ENCODE measurements at places on chromosomes 11 and 22. TPM values are rescaled to one million over a fixed set of nuclear protein-coding genes. Genes with fewer than 3 reads are reported as not detected.

Gene SYT9
- total RNA-seq: 3.7 TPM

Gene RFPL1
- total RNA-seq: not detected

Gene POTEH
- total RNA-seq: not detected

Gene SLC15A3
- total RNA-seq: 4.4 TPM

Gene DRD2
- 289 TPM for total RNA-seq

Gene ZNF280B
- 1.8 TPM for total RNA-seq

Gene SLC17A6
- total RNA-seq: 170 TPM

Gene TMPRSS4
- total RNA-seq: not detected

Gene CARD10
- 2.7 TPM for total RNA-seq

Gene PDE2A
- 16.9 TPM for total RNA-seq

DNA sequence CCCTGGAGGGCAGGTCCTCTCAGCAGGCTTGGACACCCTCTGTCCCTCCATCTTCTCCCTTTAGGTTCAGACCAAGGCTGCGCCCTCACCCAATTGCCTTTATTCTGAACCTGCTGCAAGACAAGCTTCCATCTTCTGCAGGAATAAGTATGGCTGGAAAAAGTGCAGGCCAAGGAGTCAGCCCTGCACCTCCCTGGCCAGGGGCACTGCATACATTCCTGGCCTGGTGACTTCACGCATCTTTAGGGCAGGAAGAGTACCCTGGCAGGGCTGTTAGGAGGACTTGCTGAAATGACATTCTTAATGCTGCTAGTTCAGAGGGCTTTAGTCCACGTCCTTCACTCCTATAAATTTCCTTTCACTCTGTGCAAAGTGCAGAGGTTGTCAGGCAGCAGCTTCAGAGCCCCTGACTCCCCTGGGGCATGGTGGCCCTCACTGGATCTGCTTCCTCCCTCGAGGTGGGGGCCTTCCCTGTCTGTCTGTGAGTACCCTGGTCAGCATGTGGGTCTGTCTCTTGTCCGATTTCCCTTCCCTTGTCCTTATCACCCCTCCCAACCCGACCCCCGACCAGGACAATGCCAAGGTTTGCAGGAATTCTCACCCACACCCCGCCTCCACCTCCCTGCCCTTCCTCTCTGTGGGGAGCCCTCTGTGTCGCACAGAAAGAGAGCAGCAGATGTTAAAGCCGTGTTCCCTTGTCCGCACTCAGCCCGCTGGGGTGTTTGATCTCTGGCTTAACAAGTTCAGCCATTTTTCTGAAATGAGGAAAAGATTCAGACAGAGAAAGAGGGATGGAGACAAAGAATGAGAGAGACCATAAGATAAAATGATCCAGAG lies 124.5 kb upstream of the SYT13 start:
- H3K27ac ChIP-seq: peak overlapping the region; percentile 97
- peak overlapping the region; percentile 85 for H3K4me3 ChIP-seq
- DNase-seq: peak; percentile 43
- H3K4me1 ChIP-seq: peaks cover 37% of the 10 kb centered on the region
- peaks cover 12% of the 10 kb centered on the region for H3K27me3 ChIP-seq

DNA sequence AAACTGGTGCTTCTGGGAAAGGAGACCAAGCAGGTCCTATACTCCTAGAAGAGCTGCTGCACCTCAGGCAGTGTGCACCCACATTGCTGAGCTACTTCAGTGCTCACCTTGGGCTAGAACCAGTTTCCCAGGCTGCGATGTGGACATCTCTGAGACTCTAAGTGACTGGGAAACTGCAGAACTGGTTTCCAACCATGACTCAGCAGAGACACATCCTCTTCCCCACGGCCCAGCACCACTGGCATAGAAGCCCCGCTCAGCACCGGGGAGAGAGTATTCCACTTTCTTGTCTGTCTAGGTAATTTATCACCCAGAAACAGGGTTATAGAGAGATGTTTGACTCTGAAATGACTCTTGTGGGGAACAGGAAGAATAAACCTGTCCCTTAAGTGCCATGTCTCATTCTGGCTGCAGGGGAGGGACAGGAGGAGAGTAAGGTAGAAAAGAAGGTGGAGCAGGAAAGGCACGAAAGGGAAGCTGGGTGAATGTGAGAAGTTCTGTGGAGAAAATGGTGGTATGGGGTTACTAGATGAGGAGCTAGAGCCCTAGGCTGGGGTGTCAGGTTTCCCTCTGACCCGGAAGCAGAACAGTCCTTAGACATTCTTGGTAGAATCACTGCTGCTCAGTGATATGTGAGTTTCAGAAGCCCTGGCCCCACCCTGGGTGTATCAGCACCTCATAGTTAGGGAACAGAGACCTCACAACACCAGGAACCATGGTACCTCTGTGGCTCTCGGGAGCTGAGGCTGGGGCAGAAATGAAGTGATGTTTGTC lies 340.4 kb upstream of the NCAM1 start:
- peaks cover 5% of the 10 kb centered on the region for H3K36me3 ChIP-seq
- no peak for DNase-seq
- no peak overlapping the region for H3K4me3 ChIP-seq
- no peaks in the 10 kb centered on the region for H3K27me3 ChIP-seq

GRCh38 chr11:127448101-127448500 lies 447.5 kb upstream of the KIRREL3 start:
- H3K36me3 ChIP-seq: no peaks in the 10 kb centered on the region
- peaks cover 9% of the 10 kb centered on the region for H3K4me1 ChIP-seq
- DNase-seq: no peak

DNA sequence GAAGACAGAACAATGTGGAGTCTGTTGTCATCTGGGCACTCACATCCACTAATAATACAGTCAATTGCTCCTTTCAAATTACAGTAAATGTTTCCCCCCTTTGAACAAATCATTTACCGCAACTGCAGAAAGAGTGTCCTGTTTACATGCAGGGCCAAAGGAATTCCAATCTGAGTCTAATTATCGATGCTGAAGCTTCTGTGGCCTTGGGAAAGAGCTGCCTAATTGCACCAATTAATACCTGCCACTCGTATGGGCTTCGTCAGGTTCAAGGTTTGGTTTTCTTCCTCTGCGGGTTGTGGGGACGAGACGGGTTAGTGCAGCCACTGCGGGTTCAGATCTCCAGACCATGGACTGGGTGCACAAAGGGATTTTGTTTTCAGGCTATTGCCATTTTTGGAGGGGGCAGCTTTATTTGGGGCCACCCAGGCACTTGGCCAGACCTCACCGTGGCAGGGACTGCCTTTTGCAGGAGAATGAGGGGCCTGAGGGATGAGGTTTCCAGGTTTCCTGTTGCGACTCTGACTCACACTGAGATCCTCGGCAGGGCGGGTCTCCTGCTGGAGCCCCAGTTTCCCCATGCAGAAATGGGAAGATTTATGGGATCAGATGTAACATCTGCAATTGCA lies 147.6 kb downstream of the MIAT start:
- no peak for DNase-seq
- H3K27ac ChIP-seq: no peak overlapping the region
- H3K4me3 ChIP-seq: no peak overlapping the region
- no peaks in the 10 kb centered on the region for H3K36me3 ChIP-seq
- H3K4me1 ChIP-seq: no peaks in the 10 kb centered on the region

GRCh38 chr22:40603088-40603605 lies 33.4 kb downstream of the MRTFA start:
- no peaks in the 10 kb centered on the region for H3K36me3 ChIP-seq
- H3K27ac ChIP-seq: no peak overlapping the region
- no peak for DNase-seq

- no peak overlapping the region for H3K4me3 ChIP-seq
- no peak for DNase-seq
- H3K4me1 ChIP-seq: no peaks in the 10 kb centered on the region
- no peaks in the 10 kb centered on the region for H3K36me3 ChIP-seq
- H3K27ac ChIP-seq: no peak overlapping the region
These were observed 1539.4 kb upstream of the TENM4 start for GRCh38 chr11:80980227-80980626.

GRCh38 chr11:100726680-100727079 lies 39.6 kb downstream of the ARHGAP42 start:
- H3K4me3 ChIP-seq: peak overlapping the region; percentile 26

DNA sequence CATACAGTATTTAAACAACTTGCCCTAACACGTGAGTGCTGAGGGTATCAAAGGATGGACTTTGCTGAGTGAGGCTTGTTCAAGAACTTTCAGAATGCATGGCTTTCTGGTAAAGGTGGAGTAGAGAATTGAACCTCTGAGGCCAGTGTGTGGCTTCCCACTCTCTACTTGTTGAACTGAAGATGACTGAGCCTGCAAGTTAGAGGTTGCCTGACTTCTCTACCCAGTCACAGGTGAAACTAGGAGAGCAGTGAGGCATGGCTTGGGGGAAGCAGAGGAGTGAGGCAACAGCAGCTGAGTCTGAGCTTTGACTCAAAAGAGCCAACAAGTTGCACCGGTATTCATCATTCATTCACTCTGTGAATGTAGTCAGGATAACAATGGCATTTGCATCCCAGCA lies 256.4 kb upstream of the SESN3 start:
- H3K27me3 ChIP-seq: peaks cover 1% of the 10 kb centered on the region
- no peak overlapping the region for H3K27ac ChIP-seq
- H3K4me1 ChIP-seq: peaks cover 4% of the 10 kb centered on the region
- DNase-seq: no peak
- H3K4me3 ChIP-seq: no peak overlapping the region
- H3K36me3 ChIP-seq: peaks cover 14% of the 10 kb centered on the region

GRCh38 chr11:19714387-19715363 lies 2.0 kb downstream of the NAV2 start:
- H3K4me1 ChIP-seq: peaks cover 21% of the 10 kb centered on the region
- DNase-seq: peak; percentile 35
- H3K36me3 ChIP-seq: no peaks in the 10 kb centered on the region
- peak overlapping the region; percentile 67 for H3K27ac ChIP-seq

- H3K4me1 ChIP-seq: peaks cover 30% of the 10 kb centered on the region
- H3K27me3 ChIP-seq: peaks cover 14% of the 10 kb centered on the region
- H3K36me3 ChIP-seq: no peaks in the 10 kb centered on the region
These were observed 27.7 kb downstream of the RSPH14 start for GRCh38 chr22:23113847-23114720.

DNA sequence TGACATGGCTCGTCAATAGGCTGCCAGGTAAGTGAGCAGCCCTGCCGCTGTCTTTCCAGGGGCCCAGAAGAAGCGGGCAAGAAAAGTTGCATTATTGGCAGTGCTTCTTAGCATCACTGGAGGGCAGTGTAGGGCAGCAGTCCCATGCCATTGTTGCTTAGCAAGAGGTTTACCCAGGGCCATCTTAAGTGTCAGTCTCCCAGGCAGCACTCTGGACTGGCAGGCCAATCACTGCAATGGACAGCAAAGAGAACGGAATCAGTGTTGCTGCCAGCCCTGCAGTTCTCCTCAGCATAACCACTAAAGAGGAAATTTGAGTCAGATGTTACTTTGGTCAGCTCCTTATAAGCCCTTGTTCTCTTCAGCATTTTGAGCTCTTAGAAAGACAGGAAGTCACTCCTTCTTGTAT lies 13.4 kb upstream of the GRK2 start:
- no peaks in the 10 kb centered on the region for H3K27me3 ChIP-seq
- peak; percentile 23 for DNase-seq
- no peak overlapping the region for H3K27ac ChIP-seq

GRCh38 chr11:111725621-111726020 lies 40.6 kb downstream of the PPP2R1B start:
- no peaks in the 10 kb centered on the region for H3K36me3 ChIP-seq
- no peak for DNase-seq
- H3K27me3 ChIP-seq: no peaks in the 10 kb centered on the region
- peaks cover 46% of the 10 kb centered on the region for H3K4me1 ChIP-seq

DNA sequence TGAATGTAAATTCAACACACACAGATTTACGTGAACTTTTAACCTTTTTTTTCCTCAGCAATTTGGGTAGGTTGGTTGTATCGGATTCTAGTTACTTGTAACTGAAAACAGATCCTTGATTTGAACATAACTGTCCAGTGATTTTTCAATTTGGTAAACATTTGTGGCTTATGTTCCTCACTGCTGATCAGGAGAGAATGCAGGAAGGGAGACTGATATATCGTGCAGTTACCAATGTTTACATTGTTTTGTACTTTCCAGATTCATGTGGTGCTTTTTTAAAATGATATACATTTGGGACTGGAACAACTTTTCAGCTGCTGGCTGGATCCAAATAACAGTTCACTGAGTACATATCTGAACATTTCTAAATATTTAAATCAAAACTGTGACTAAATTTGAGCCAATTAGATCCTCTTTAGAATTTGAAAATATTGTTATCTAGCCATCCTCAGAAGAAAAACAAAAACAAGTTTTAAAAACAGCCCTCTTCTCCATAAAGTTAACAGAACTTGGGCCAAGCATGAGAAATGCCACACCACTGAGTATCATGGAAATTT lies 84.3 kb upstream of the MTMR2 start:
- H3K36me3 ChIP-seq: no peaks in the 10 kb centered on the region
- no peak overlapping the region for H3K27ac ChIP-seq
- no peak overlapping the region for H3K4me3 ChIP-seq

DNA sequence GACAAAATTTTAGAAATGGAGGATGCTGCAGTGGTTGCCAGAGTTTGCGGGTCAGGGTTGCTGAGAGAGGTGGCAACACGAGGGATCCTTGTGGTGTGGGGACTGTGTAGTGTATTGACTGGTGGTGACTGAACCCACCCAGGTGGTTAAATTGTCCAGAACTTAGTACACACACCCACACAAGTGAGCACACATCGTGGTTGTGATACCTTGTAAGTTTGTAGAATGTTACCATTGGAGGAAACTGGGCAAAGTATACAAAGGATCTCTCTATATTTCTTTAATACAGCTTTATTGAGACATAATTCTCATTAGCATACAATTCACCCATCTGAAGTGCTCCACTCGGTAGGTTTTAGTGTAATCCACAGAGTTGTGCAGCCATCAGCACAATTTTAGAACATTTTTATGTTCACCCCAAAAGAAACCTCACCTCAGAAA lies 56.1 kb downstream of the MED15 start:
- peaks cover 14% of the 10 kb centered on the region for H3K36me3 ChIP-seq
- H3K4me1 ChIP-seq: no peaks in the 10 kb centered on the region
- no peaks in the 10 kb centered on the region for H3K27me3 ChIP-seq
- no peak overlapping the region for H3K4me3 ChIP-seq
- H3K27ac ChIP-seq: peak overlapping the region; percentile 72

DNA sequence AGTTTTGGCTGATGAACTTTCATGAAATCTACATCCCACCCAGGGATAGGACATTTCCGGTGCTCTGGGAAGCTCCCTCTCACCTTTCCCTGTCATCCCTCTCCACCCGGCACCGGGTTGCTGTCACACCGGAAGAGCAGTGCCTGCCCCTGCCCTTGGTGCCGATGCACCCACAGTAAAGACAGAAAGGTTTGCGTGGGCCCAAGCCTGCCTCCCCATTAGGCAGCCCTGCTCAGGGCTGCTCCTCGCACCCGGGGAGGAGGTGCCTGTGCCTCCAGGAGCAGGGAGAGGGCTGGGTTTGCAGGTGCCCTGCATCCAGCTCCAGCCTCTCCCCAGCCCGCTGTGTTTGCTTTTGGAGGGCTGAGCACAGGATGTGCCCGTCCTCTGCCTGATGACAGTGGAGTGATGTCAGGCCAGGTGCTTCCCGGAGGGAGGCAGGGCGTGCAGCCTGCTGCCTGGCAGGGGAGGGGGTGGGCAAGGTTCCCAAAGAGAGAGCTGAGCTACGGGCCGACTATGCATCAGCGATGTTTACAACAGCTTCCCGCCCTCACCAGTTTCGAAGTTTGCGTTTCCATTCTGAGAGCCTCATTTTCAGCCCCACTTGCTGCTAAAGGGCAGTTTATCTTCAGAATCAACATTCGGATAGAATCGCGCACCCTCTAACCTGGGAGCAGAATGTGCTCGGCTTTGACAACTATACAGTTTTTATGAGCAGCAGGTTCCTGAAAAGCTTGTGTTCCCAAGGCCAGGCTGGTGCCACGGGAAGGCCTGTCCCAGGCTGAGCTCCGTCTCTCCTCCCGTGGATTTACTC lies 83.2 kb upstream of the CLDN5 start:
- H3K4me1 ChIP-seq: peaks cover 2% of the 10 kb centered on the region
- H3K27me3 ChIP-seq: peaks cover 4% of the 10 kb centered on the region
- no peak for DNase-seq

GRCh38 chr11:121274332-121274991 lies 18.1 kb upstream of the SC5D start:
- no peak overlapping the region for H3K27ac ChIP-seq
- no peak overlapping the region for H3K4me3 ChIP-seq
- no peak for DNase-seq
- H3K4me1 ChIP-seq: peaks cover 5% of the 10 kb centered on the region
- H3K36me3 ChIP-seq: peaks cover 12% of the 10 kb centered on the region

Measured in glutamatergic neuron (in vitro differentiated cells).